ENCODE measurements at places on chromosomes 12 and 14.

- no peak for DNase-seq
Observed at GRCh38 chr12:125491553-125491952, 426.3 kb downstream of the AACS start.

DNA sequence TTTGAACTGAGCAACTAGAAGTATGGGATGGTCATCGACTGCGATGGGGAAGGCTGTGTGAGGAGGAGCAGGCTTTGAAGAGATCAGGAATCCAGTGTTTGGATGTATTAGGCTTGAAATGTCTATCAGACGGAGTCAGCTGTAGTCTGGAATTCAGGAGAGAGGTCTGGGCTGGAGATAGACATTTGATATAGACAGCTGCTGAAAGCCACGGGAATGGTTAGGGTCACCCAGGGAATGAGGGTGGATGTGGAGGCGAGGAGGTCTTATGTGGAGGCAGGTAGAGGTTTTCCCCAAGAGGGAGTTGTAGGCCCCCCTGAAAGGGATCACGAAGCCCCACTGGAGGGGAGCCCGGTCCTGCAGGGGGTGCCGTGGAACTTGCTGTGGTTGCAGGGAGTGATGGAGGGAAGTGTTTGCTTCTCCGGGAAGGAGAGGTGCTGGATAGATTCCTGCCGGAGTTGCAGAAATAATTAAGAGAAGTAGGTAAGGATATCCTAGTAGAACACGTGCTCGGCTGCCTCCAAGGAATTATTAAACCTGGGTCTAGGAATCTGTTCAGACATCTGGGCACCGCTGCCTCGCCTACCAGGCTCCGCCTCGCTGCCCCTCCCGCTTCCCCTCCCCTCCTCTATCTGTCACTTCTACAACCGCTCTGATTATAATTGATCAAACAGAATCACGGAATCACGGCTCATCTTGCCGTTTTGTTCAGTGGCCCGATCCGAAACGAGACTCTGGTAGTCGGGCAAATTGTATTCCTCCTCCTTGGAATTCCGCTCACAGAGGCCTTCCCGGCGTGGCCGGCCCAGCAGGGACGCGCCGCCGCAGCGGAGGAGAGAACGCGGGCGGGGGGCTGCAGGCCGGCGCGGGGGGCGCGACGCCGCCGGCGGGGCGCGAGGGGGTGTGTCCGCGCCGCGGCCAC lies 826 bp upstream of the CACNA1C start:
- DNase-seq, result no peak

- DNase-seq, result no peak
Observed at GRCh38 chr12:76679778-76680177, 84.1 kb upstream of the ZDHHC17 start.

- DNase-seq, result peak; percentile 63
Observed at GRCh38 chr12:103841690-103842584, 903 bp upstream of the NT5DC3 start.

DNA sequence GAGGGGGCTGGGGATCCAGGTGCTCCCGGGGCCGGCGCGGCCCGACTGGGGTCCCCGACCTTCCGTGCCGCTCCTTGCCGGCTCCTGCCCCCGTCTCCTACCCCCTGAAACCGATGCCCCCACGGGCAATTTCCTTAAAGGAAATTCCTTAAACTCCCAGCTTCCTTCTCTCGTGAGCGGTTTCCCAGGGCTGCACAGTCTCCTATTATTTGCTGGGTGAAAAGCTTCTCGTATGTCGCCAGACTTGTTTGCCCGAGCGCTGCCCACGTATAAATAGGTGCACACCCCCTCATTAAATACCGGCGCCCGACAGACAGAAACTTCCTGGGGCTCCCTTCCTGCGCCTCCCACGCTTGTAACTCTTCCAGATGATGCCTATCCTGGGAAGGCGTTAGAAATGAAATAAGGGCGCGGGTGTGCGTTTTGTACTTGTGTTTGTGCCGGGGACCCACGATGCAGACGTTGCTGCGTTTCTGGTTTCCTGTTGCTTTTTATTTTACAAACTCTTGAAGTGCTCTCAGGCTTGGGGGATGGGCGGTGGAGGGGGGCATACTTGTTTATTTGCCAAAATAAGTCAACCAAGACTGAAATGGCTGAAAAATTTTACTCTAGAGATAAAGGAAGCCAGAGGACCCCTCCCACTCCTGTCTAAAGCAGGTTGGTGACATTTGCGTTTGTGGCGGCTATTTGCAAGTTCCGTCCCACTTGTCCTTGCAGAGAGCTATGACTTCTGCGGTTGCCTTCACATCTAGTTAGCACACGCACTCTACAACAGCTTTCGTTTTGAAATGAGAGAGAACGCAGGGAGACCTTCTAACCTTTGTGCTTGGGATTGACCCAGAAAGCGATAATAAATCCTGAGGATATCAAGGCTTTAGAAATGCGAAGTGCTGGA lies 1.0 kb downstream of the HIP1R start:
- DNase-seq, result peak; percentile 51

DNA sequence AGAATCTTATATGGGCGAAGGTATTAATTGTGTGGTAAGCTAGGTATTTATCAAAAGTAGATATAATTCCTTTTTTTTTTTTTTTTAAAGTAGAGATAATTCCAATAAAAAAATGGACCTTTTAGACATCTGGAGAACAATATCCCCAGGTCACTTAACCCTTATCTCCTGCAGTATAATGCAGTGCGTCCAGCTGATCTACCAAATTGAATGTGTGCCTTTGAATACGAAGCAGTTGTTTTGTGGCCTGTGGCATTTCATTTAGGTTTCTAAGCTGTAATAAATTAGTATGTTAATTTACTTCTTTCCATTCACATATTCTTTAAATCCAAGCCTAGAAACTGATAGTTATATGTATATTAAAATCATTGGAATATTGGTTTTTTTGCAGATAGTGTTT lies 3.1 kb downstream of the FUT8 start:
- DNase-seq, result no peak

DNA sequence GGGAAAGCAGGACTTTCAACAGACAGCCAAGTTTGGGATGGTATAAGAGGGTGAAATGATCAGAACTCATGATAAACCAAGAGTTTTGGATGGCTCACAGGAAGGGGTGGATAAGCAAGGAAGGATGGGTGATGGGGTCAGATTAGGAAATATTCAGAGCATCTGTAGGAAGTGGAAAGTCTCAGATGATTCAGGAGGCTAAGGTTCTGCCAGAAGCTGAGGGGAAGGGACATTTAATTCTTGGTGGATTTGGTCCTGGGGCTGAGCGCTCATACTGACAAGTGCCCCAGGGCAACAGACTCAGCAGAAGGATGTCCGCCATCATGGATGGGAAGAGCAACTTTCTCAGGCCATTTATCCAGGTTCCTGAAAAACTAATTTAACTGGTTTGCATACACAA lies 28.4 kb upstream of the BDKRB2 start:
- DNase-seq, result no peak

GRCh38 chr14:100015251-100015655 lies 50.0 kb upstream of the EVL start:
- DNase-seq, result no peak

DNA sequence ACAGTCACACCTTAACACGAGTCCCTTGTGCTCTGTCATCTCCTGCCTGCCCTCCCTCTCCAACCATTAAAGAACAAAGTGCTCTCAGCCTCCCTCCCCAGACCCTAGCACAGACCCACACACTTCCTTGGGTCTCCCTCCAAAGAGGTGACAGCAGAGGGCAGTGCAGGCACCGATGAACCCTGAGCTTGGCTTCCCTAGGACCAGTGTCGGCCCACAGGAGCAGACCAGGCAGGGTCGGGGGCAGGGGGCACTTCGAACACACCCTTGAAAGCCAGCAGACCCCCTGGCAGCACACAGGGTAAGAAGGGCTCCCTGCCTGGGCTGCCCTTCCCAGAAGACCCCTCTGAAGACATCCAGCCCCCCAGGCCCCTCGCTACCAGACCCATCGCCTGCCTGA lies 7.0 kb downstream of the CDK2AP1 start:
- peak; percentile 55 for DNase-seq

- DNase-seq, result peak; percentile 82
Observed at GRCh38 chr12:10722905-10723746, at the start of gene YBX3. Gene YBX3, minus strand, starts transcription at chr12:10723323. Its CDS starts 212 bp downstream, at chr12:10723111.

- DNase-seq, result no peak
Observed at GRCh38 chr12:30508205-30508967, 187.3 kb downstream of the IPO8 start.

- no peak for DNase-seq
Observed at GRCh38 chr12:91172096-91172495, 10.5 kb downstream of the DCN start.

- no peak for DNase-seq
Observed at GRCh38 chr12:67701121-67701520, 52.6 kb downstream of the DYRK2 start.

- no peak for DNase-seq
Observed at GRCh38 chr12:76441016-76441415, 92.8 kb upstream of the BBS10 start.

GRCh38 chr12:34294671-34295365 lies 272.5 kb downstream of the ALG10 start:
- no peak for DNase-seq

GRCh38 chr14:72883961-72884360 lies 9.9 kb downstream of the DPF3 start:
- no peak for DNase-seq

DNA sequence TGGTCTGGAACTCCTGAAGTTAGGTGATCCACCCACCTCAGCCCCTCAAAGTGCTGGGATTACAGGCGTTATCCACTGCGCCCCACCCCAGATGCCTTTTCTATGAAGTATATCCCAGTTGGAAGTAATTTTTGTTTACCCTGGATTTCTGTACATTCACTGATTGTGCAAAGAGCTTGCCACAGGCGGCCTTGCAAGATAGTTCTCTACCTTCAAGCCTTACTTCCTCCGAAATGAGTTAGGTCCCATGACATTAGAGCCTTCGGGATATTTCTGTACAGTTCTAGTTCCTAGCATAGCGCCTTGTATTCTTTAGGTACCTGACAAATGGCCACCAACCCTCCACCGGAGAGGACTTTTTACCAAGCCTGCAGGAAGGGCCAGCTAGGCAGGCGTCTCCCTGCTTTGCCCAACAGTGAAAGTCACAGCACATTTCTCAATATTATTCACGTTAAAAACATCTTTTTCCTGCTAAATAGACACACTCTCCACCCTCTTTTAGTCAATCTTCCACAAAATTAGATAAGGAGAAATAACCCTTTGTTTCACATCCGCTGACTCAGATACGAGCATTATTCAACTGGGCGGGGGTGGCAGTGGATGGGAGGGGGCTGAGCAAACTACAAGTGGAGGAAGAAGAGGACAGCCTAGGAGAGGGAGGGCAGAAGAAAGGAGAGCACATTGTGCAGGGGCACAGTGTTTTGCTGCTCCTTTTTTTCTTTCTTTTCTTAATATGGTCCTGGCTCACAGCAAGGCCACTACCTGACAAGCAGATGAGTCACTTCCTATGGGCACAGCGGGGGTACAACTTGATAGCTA lies 40.0 kb upstream of the CAPRIN2 start:
- no peak for DNase-seq

DNA sequence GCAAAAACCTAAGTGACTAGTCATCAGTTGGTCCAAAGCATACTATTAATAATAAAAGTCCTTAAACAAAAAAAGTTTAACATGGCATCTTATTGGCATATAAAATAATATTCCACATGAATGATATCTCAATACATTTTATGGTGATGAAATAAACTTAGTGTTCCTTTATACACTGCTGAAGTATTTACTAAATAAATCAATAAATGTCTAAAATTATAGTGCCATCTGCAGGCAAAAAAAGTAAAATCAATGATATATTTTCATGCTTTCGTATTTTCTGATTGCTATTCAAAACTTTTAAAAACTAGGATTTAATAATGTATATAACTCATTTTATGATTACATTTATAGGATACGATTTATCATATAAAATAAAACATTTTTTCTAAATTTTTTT lies 30.5 kb downstream of the PUS7L start:
- DNase-seq, result no peak

GRCh38 chr12:101455685-101456084 lies 19.5 kb upstream of the SPIC start:
- DNase-seq, result no peak

- DNase-seq, result no peak
Observed at GRCh38 chr12:130603396-130603965, 112.6 kb downstream of the RIMBP2 start.

DNA sequence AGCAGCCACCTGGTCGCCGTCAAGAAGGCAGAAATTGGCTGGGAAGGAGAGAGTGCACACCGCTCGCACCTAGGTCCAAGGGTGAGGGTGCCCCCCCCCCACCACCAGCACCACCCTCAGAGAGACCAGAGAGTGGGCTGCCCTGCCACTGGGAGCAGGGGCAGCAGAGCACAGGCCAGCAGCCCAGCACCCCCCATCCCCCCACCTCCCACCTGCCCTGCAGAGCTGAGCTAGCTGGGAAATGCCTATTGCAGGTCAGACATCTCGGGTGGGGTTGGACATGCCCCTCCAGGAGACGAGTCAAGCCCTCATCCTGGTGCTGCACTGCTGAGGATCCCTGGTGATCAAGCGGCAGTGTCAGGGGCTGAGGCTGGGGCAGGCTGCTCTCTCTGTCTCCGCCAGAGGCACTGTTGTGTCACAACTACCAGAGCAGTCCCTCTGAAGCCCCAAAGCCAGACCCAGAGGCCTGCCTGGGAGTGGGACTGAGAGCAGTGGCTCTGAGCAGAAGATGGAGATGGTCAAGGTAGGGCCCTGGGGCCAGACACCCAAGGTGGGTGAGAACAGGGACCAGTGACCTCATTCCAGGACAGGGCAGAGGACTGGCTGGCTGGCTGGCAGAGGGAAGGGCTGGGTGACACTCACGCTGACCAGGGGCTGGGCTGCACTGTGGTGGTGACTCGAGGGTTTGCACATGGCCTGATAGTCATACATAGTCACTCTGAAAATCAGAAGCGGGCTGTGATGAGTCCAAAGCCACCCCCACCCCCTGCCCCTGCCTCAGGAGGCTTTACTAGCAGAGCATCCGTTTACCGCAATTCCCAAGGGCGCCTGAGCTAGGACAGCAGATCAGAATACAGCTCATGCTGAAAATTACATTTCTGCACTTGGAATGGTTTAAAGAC lies 19.7 kb upstream of the LRTM2 start:
- DNase-seq, result peak; percentile 65

All from HuH-7.5 (cell line).